DND-41 (cell line): ENCODE measurements at places on chromosomes 4 and X.

DNA sequence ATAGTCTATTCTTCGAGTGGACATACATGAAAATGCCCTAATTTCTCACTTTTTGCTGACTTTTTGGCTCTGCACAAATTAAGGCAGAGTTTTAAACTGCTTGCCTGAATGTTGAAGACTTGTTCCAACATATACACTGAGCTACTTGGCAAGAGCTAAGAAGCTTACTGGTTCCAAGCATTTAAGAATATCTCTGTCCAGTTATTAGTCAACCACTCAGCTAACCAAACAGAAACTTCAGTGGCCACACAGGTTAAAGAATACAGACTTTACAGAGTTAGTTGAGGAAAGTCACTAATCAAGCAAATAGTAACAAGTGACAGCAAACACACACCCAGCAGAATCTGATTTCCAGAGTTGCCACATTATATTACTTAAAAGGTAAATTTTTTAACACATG, 35.5 kb downstream of the AMER1 start:
- DNase-seq = no peak

GRCh38 chrX:133215747-133216146, 2.4 kb downstream of the TFDP3 start:
- peak; percentile 4 for DNase-seq

DNA sequence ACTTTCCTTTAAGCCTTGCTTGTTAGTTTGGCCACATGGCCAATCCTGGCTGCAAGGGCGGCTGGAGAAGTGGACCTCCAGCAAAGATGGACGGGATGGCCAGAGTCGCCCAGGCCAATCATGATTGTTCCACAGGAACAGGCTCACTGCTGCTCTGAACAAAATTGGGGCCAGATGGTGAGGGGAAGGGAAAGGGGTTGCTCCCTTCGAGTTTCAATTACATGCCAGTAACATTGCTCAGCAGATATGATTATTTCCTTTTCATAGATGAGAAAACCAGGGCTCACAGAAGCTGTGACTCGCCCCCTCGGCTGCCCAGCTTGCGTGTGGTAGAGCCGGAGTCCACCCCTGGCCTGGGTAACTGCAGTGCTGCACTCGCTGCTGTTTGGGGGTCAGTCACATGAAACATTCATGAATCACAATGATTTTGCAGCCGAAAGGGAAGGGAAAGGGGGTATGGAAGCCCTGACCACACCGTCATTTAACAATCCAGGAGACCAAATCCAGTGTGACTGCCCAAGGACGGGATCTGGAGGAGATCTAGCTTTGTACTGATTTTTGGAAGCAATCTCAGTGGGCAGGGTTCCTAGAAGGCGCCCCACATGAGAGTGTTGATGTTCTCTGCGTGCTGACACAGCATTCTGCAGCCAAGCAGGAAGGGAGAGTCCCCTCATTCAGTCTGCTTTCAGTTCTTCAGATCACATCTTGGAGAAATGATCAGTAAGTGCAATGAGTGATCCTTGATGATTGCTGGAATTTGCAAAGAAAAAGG, 77.3 kb upstream of the MSX1 start:
- DNase-seq = no peak

DNA sequence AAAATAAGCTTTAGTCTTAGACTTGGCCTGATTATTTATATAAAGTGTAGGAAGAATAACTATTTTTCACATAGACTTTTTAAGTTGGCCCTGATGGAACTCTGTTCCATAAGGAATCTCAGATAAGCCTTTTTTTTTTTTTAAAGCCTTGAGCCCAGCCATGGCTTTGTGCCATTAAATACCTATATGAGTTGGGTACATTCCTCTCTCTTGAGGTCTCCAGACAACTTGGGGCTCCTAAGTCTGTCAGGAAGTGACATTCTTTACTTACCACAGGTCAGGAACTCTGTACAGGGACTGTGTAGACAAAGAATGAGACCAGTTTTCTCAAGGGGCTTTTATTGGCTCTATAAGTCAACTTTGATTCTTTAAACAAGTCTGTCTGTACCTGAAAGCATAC, 27.1 kb upstream of the IGFBP7 start:
- DNase-seq = no peak

DNA sequence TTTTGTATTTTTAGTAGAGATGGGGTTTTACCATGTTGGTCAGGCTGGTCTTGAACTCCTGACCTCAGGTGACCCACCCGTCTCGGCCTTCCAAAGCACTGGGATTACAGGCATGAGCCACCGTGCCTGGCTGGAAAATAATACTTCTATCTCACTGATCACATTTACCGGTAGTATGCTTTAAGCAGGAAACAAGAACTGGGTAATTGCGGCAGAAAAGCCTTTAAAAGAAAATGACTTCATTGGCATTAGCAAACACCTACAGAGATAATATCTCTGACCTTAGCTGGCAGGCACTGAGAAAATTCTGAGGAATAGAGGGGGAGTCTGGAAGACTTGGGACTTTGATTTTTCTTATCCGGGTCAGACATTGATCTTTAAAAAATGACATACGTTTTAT, 78.5 kb downstream of the SHROOM3 start:
- DNase-seq = no peak

DNA sequence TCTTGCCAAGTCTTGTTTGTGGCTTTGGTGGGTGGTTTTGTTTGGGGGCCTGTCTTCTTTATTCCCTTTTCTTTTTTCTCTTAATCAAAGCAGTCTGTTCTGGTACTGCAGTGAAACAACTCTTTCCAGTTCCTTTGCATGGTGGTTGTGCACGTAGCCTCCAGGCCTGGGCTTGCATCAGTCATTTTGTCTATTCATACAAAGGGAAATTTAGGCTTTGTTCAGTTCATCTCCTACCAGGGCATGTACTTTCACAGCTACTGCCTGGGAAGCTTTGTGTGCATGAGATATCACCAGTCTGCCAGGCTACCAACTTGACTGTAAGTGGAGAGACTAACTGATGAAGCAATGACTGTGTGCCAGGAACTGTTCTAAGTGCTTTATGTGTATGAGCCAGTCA, 8.5 kb downstream of the TRIM2 start:
- DNase-seq = peak; percentile 30

- no peak for DNase-seq
Measured at GRCh38 chr4:105414316-105414715, 59.5 kb downstream of the PPA2 start.

- DNase-seq = no peak
Measured at GRCh38 chr4:168685136-168685809, 188.4 kb downstream of the PALLD start.

GRCh38 chr4:150009533-150009932, 68.7 kb upstream of the DCLK2 start:
- no peak for DNase-seq

DNA sequence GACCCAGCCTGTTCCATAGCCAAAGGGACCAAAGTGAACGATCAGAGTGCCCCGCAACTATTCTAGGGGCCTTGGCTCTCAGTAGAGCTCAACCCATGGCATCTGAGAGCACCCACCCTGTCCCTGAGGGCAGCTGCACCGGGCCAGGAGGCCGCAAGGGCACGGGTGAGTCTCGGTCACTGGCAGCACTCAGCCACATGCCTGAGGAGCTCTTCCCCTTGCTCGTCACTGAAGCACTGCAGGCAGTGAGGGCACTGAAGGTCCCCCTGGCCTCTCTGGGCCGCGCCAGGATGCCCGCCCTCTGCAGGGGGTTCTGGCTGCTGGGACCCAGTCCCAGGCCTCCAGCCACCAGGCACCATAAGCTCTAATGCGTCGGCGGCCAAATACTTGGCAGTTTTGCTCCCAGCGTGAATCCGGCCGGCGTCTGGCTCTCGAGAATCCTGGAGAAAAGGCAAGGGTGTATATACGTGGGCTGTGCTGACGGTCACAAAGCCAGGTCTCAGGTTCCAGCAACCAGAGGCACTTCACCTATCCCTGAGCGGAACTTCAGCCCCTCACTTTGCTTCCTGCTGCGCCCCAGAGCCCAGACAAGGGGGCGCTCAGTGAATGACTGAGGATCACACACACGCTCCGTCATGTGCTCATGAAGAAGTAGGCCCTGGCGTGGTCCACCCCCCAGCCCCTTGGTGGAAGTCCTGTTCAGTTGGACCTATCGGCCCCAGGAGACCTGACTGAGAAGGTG, 13.9 kb downstream of the TNIP2 start:
- DNase-seq = no peak

DNA sequence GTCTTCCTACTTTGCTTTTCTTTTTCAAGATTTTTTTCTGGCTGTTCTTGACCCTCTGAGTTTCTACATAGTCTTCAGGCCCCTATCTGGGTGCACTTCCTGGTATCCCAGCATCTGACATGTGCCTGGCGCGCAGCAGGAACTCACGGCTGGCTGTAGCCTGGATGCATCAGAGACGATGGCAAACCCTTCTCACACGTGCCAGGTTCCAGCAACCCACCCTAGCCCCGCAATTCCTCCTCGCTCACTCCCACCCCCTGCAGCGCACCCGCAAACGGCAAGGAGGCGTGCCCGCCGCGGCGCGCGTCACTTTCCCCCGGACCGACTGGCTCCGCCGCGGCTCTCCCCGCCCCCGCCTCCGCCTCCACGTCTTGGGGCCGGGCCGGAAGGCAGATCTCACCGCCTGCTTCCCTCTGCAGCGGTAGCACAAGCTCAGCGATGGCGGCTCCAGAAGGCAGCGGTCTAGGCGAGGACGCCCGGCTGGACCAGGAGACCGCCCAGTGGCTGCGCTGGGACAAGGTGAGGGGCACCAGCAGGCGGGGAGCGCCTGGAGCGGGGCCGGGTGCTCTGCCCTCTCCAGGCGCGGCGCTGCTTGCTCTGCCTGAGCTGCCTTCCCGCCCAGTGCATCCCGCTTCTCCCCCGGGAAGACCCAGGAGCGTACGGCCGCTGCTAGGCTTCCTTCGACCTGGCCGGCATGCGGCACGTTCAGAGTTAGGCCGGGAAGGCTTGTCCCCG, at the start of gene PGM2:
Gene PGM2 (plus strand): TSS at position 392 of the 735 bp plus-strand sequence. CDS start 47 bp downstream, at position 439.
- DNase-seq = peak; percentile 93

DNA sequence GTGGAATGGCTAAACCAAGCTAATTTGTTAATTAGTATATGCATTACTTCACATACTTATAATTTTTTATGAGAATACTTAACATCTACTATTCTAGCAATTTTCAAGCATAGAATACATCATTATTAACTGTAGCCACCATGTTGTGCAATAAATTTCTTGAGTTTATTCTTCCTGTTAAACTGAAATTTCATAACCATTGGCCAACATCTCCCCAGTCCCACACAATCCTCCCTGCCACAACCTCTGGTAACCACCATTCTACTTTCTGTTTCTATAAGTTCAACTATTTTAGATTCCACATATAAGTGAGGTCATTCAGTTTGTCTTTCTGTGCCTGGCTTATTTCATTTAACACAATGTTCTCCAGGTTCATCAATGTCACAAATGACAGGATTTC, 208.5 kb downstream of the PPP4R3C start:
- DNase-seq = no peak

GRCh38 chr4:27407616-27408015, 547.0 kb downstream of the STIM2 start:
- no peak for DNase-seq
